WTC11 (cell line): ENCODE measurements at places on chromosomes 5 and 9. TPM values are rescaled to one million over a fixed set of nuclear protein-coding genes. Genes with fewer than 3 reads are reported as not detected.

DNA sequence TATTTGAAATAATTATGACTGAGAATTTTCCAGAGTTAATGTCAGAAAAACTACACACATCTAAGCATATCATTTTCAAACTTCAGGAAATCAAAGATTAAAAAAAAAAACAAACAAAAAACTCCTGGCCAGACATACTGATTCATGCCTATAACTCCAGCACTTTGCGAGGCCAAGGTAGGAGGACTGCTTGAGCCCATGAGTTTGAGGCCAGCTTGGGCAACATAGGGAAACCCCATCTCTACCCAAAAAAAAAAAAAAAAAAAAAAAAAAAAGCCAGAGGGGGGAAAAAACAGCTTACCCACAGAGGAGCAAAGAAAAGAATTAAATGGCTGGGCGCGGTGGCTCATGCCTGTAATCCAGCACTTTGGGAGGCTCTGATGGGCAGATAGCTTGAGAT, 22.4 kb downstream of the EFCAB9 start:
- H3K27ac ChIP-seq, result peak overlapping the region; percentile 62; the same call in 1 of the 2 replicates
- H3K36me3 ChIP-seq, result peaks cover 39% of the 10 kb centered on the region
- H3K4me3 ChIP-seq, result no peak overlapping the region
- H3K27me3 ChIP-seq, result no peaks in the 10 kb centered on the region

GRCh38 chr9:97749928-97750327, 52.8 kb upstream of the XPA start:
- H3K36me3 ChIP-seq, result peaks cover 6% of the 10 kb centered on the region
- peaks cover 18% of the 10 kb centered on the region for H3K27me3 ChIP-seq
- H3K4me1 ChIP-seq, result no peaks in the 10 kb centered on the region
- no peak overlapping the region for H3K27ac ChIP-seq
- DNase-seq, result no peak

DNA sequence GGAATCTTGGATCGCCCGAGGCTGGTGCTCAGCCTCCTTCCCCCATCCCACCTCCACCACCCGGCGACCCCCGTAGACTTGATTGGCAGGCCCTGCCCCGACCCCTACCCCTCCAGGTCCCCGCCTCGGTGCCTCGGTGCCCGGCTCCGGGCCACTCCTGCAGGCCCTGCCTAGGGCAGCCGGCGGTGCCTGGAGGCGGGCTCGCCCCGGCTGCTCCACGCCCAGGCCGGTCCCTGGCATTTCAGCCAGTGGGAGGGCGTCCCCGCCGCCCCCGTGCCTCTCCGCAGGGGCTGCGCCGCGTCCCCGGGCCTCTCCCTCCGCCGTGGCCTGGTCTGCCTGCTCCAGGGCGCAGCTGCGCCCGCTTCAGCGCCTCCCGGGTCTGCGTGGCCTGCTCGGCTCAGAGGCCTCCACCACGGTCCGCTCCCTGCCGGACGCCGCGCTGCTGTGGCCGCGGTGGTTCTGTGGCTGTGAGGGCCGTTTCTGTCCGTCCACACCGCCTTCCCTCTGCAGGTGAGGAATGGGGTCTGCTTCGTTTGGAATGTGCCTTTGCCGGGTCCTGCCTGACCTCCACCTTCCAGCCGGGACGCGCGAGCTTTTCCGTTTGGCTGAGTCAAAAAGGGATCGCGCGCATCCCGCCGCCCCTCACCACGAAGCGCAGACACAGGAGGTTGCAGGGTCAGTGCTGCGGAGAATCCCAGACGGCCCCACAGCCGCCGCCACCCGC, 48.3 kb upstream of the IRX4 start:
- H3K27me3 ChIP-seq, result peaks cover 16% of the 10 kb centered on the region
- peaks cover 15% of the 10 kb centered on the region for H3K4me1 ChIP-seq
- no peak overlapping the region for H3K27ac ChIP-seq
- peak overlapping the region; percentile 70 for H3K4me3 ChIP-seq

GRCh38 chr9:98287384-98287783, 31.9 kb upstream of the TBC1D2 start:
- peaks cover 35% of the 10 kb centered on the region for H3K4me1 ChIP-seq
- no peak overlapping the region for H3K4me3 ChIP-seq
- no peaks in the 10 kb centered on the region for H3K36me3 ChIP-seq
- no peak overlapping the region for H3K27ac ChIP-seq
- peaks cover 5% of the 10 kb centered on the region; the same call in 1 of the 2 replicates for H3K27me3 ChIP-seq
- peak; percentile 64 for DNase-seq

DNA sequence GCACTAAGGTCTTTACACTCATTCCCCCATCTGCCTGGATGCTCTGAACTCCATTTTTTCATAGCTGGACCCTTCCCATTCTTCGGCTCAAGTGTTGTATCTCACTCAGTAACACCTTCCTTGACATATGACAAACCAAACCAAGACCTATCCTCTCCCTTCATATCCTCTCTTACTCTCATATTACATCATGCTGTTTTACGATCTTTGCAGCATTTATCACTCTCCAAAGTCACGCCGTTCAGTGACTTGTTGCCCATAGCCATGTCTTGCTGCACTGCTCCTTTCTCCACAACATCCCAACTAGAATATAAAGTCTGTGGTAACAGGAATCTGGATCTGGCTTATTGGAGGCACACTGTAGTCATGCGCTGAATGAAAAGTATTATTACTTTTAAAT, 923.6 kb upstream of the DMAC1 start:
- H3K4me3 ChIP-seq, result no peak overlapping the region
- no peaks in the 10 kb centered on the region for H3K36me3 ChIP-seq
- H3K4me1 ChIP-seq, result peaks cover 22% of the 10 kb centered on the region
- H3K27me3 ChIP-seq, result no peaks in the 10 kb centered on the region

DNA sequence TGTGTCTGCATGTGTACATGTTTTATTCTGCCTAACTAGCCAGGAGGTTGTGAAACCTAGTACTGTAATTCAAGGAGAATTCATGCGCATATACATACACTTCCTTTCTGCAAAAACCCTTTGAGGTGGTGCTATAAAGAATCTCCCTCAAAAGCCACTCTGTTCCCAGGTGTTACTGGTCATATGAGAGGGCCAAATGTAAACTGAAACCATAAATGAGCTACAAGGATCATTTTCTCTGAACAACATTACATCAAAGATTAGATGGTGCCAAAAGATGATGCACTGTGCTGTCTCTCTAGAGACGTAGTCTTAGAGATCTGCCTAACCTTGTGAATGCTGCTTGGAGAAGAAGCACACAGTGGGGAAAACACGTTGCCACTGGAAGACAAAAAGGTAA, 15.7 kb downstream of the NREP start:
- H3K27ac ChIP-seq, result peak overlapping the region; percentile 88
- H3K4me3 ChIP-seq, result no peak overlapping the region
- no peak for DNase-seq
- H3K4me1 ChIP-seq, result peaks cover 97% of the 10 kb centered on the region
- no peaks in the 10 kb centered on the region for H3K27me3 ChIP-seq

DNA sequence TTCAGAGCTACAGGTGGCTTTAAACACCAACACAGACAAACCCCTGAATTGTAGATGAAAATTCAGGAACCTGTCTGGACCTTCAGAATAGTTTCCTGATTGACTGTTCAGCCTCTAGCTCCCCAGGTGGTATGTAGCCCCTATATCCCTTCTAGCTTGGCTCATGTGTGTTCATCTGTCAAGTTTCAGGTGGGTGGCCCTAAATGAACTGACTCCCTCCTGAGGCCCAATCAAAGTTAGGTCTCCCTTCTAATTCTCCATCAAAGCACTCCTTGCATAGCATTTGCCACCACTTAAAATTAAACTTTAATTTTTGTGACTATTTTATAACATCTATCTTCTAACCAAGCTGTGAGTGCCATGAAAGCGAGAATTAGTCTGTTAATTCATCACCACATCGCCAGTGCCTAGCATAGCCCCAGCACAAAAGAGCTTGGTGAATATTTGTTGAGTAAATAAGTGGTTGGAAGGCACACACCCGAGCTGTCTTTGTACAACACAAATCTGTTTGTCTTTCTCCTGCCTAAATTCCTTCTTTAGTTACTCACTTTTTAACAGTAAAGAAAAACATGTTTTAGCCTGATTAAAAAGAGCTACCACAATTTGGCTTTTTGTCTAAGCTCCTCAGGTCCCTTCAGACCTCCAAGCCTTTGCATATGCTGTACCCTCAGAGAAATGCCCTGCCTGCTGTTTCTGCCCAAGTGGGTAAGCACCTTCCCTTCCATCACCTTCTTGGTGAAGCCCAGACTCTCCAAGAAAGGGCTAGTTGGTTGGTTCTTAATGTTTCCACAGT, 138.1 kb upstream of the HMHB1 start:
- no peak for DNase-seq
- no peak overlapping the region for H3K4me3 ChIP-seq
- no peaks in the 10 kb centered on the region for H3K36me3 ChIP-seq
- H3K27me3 ChIP-seq, result no peaks in the 10 kb centered on the region
- no peak overlapping the region for H3K27ac ChIP-seq

- no peak for DNase-seq
- H3K4me1 ChIP-seq, result peaks cover 13% of the 10 kb centered on the region
- H3K27me3 ChIP-seq, result no peaks in the 10 kb centered on the region
- H3K4me3 ChIP-seq, result no peak overlapping the region
- H3K36me3 ChIP-seq, result no peaks in the 10 kb centered on the region
- no peak overlapping the region for H3K27ac ChIP-seq
Measured at GRCh38 chr5:59838067-59838466, 55.5 kb downstream of the PDE4D start.

DNA sequence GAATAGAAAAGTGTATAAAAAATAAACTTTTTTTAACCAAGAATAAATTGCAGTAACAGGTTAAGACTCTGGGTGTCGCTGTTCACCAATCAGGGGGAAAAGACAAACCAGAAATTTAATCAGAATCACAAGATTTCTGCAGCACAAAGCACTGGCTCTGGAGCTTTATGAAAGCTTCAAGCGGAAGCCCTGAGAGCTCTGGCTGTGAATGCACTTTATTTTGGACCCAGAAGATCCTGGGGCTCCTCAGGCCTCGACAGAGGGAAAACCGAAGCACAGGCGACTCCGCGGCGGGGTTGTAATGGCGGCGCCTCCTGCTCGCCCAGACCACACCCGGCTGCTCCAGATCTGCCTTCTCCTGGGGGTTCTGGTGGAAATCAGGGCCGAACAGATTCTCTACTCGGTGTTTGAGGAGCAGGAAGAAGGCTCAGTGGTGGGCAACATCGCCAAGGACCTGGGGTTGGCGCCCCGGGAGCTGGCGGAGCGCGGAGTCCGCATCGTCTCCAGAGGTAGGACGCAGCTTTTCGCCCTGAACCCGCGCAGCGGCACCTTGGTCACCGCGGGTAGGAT, at the start of gene PCDHGA4:
PCDHGA4 (plus strand) TSS at position 122 of the 570 bp plus-strand sequence; CDS start at position 209, 87 bp downstream.
- no peak for DNase-seq
- peaks cover 5% of the 10 kb centered on the region for H3K4me1 ChIP-seq
- no peak within 1 kb of the TSS for H3K27ac ChIP-seq

DNA sequence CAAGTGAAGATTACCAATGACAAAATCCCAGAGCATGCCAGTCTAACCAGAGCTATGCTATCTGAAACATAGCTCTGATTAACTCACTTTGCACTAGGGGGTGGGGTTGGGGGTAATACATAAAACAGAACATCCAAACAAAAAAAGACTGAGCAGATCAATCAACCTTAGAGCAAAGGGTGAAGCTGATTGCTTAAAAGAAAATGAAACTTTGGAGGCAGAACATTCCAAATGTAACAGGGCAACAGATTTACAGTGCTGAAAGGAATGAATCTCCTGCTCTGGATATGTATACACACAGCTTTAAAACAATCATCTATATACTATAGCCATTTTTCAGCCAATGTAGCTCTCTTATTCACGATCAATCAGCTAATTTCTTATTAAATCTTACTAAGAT, 4.9 kb downstream of the IL6ST start:
- no peak overlapping the region for H3K27ac ChIP-seq
- no peak overlapping the region for H3K4me3 ChIP-seq
- no peaks in the 10 kb centered on the region for H3K36me3 ChIP-seq
- peaks cover 13% of the 10 kb centered on the region for H3K4me1 ChIP-seq
- no peak for DNase-seq

DNA sequence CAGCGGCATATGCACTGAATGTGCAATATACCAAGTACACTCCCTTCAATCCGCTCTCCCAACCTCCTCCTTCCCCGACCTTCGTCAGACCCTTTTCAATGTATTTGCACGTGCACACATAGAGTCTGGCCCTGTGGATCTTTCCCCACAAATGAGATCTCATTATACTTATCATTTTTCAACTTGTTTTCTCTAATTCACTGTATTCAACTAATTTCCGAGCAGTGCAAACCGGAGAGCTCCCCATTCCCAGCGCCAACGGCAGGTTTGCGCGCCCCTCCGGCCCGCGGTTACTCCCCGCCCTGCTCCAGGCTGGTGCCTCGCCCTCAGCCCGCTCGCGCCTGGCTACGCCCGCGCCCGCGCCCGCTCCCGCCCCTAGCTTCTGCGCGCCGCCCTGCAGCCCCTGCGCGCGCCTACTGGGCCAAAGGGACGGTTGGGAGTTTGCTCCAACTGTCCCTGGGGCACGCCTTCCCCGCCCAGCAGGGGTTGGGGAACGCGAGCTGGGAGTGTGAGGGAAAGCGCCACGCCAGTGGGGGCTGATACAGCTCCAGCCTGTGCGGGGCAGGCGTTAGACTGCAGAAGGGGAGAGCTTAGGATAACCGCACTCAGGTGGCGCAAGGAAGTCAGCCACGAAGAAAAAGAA, 3.3 kb upstream of the CDC20B start:
- no peaks in the 10 kb centered on the region for H3K36me3 ChIP-seq
- peak overlapping the region; percentile 76 for H3K4me3 ChIP-seq
- H3K27me3 ChIP-seq, result peaks cover 98% of the 10 kb centered on the region
- H3K27ac ChIP-seq, result no peak overlapping the region

GOLGA1 gene
- 8.7 to 11.6 TPM (median 9.6 TPM) in 3 replicates for total RNA-seq

AGXT2 gene
- total RNA-seq, result not detected in 3 replicates

MEIKIN gene
- not detected in 3 replicates for total RNA-seq

SLC2A6 gene
- 13.4 to 16.6 TPM (median 14.2 TPM) in 3 replicates for total RNA-seq

TIFAB gene
- not detected in 3 replicates for total RNA-seq

LEAP2 gene
- total RNA-seq, result 1.9 to 2.4 TPM (median 2.0 TPM) in 3 replicates

SPINK6 gene
- not detected in 3 replicates for total RNA-seq

SH3RF2 gene
- total RNA-seq, result 0.83 to 1.6 TPM (median 0.98 TPM) in 3 replicates

THBS4 gene
- 11.8 to 21.2 TPM (median 18.4 TPM) in 3 replicates for total RNA-seq
